ENCODE measurements at places on chromosomes 1 and 21.

- no peak for DNase-seq
Observed at GRCh38 chr1:180922631-180923015, 9.9 kb downstream of the KIAA1614 start.

DNA sequence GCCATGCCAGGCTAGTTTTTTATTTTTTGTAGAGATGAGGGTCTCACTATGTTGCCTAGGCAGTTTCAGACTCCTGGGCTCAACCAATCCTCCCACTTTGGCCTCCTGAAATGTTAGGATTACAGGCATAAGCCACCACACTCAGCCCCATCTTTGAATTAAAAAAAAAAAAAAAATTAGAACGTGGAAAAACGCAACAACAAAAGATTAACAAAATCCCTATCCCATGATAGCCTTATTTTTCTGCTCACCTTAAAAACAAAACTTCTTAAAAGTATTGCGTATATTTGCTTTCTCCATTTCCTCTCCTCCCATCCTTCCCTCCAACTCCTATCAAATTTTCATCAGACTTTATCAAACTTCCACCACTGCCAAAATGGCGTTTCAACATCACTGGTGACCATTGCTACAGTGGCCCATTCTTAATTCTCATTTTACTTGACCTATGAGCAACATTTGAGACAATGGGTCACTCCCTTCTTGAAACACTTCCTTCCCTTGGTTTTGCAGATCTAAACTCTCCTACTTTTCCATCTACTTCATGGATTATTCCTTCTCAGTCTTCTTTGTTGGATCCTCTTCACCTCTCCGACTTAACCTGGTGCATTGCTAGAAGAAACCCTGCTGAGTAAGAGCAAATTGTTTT is 579 bp upstream of the ZNF684 start:
- no peak for DNase-seq

DNA sequence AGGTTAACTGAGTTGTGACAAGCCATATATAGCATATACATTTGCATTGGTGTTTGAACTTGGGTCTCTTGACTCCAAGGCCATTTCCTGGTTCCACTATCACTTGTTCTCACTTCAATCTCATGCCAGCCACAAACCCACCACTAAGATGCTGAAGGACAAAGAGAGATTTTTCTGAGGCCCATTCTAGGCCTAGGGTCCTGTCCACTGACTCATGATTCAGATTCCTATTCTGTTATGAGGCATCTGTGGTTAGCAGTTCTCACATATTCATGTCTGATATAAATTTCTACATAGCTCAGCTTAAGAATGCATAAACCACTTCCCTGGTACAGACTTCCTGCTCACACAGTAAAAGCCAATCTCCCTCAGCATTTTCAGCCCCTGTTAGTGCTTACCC is 326.1 kb upstream of the BEND5 start:
- DNase-seq, result no peak

GRCh38 chr1:44808938-44809917 is 905 bp downstream of the BTBD19 start:
- peak; percentile 76 for DNase-seq

GRCh38 chr21:36859744-36860501 is 106.5 kb downstream of the HLCS start:
- peak; percentile 22 for DNase-seq

- no peak for DNase-seq
Observed at GRCh38 chr1:147717051-147717705, 43.2 kb downstream of the GJA5 start.

- no peak for DNase-seq
Observed at GRCh38 chr1:59900640-59901039, 25.9 kb downstream of the CYP2J2 start.

DNA sequence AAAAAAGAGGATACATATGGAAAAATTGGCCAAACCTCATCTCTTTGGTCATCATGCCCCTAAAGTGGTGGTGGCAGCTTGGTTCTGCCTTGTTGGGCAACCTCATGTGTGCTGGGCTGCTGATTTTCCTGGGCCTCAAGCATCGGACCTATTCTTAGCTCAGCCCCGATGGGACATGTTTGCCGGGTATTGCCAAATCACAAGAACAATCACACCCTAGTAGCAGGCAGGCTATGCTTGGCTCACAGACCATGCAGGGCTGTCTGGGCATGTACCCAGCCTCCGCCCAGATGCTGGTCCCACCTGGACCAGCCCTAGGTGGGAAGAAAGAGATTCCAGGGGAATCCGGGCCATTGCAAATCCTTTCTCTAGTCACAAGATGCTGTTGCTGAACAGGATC is 189.4 kb upstream of the FGGY start:
- no peak for DNase-seq

- DNase-seq, result no peak
Observed at GRCh38 chr1:72375226-72375625, 92.9 kb upstream of the NEGR1 start.

DNA sequence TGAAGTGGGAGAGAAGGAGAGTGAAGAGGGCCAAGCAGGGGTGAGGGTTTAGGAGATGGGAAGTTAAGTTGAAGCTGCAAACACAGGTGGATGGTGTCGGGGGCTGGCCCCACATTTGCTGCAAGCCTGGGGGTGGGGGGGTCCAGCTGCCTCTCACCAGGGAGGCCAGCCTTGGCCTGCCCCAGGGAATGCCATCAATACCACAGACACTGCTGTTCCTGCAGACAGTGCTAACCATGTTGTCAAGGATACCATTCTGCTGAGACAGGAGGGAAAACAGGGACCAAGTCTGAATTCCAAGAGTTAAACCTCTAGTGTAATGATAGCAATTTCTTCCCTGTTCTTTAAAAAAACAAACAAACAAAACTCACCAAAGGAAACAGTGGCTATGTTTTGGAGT is 8.0 kb downstream of the MECR start:
- DNase-seq, result no peak

- DNase-seq, result no peak
Observed at GRCh38 chr1:155127105-155127966, at the start of gene EFNA1. EFNA1 (plus strand) TSS chr1:155127876; CDS start chr1:155127978, 102 bp downstream.

- no peak for DNase-seq
Observed at GRCh38 chr1:43444151-43444828, 9.4 kb downstream of the HYI start.

DNA sequence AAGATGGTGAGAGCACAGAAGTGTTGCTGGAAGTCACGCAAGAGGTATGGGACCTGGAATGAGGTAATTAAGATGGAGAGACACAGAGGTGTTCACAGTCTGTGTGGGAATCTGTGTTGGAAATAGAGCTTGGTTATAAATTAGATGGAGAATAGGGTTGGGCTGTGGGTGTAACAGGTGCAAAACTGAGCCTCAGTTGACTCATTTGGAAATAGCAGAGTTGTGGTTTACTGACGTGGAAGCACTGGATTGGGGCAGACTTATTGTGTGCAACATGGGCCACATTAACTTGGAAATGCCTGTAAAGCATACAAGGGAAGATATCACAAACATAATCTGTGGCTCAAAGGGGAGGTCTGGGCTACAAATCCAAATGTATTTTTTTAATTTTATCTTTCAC is 13.0 kb downstream of the CAMSAP2 start:
- DNase-seq, result no peak

DNA sequence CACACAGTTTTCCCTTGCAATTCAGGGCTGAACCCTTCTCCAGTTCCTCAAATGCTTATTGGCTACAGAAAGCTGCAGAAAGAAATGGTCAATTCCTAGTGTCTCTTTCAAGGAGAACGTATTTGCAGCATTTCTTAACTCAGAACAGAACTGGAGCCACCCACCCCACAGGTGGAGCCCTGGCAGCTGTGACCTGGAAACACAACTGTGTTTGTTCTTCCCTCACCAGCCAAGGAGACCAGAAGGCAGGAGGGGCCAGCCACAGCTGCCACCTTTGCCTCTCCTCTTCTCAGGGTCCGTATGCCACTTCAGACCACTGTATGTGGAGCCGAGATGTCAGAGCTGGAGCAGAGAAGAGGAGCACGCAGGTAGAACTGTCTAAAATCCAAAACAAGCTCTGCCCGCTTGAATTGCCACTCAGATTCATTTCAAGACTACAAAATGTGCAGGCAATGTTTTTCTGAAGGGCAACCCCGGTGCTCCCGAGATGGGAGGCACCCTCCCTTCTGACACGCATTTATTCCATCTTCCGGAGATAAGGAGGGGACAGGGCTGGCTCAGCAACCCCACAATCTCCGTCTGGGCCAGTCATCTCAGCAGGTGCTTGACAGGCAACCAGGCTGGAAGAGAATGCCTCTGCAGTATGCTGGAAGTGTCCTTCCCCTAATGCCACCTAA is 16.7 kb downstream of the CD247 start:
- peak; percentile 48 for DNase-seq

DNA sequence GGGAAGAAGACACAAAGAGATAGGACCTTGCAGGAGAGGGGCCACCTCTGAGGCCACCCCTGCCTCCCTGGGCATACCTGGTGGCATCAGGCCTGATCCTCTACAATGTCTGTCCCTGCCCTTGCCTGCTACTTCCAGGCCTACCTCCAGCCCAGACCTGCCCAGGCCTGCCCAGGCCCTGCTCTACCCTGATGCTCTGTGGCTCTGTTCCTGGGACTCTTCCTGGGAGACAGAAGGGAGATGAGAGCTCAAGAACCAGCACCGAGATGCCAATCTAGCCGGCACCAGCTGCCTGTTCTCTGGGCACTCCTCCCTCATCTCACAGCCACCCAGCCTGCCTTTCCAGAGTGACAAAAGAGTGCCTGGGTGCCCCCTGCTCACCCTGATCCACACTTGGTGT is 2.7 kb downstream of the CELF3 start:
- DNase-seq, result no peak

GRCh38 chr1:100995198-100995988 is 30.2 kb downstream of the DPH5 start:
- DNase-seq, result no peak

DNA sequence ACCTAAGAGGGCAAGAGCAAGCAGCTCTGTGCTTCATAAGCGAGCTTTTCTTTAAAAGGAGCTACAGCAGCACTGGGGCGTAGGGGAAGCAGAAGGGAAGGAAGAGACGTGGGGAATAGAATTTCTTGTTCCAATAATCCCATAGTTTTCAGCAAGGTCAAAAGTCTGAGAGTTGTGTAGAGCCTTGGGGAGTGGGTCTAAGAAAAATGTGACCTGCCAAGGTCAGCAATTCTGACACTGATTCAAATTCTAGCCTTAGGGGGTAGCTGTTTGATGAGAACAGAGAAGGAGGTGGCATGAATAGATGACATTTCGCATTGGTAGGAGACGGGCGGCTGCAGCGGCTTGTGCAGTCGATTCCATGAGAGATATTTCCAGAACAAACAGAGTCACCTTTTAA is 22.4 kb downstream of the PRRX1 start:
- no peak for DNase-seq

DNA sequence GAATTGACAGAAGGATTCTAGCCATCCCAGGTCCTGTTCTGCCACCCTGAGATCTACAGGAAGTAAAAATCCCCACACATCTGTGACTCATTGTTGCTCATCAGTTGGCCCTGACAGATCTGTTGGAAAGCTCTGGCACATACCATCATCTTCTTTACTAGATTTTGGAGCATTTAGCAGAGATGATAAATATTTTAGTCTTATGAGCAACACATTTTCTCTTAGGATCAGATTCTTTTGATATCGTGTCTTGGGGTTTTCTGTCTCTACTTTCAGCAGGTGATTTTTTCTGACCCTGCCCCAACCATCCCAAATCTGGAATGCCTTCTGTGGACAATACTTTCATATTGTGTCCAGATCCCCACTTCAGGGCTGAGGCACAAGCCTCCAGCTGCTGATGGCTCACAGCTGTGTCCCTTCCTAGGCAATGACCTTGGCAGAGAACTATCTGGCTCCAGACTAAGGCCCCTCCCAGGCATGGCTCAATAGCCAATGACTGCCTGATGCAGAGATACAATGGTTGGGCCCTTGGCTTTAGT is 102.8 kb downstream of the GDAP2 start:
- DNase-seq, result no peak

DNA sequence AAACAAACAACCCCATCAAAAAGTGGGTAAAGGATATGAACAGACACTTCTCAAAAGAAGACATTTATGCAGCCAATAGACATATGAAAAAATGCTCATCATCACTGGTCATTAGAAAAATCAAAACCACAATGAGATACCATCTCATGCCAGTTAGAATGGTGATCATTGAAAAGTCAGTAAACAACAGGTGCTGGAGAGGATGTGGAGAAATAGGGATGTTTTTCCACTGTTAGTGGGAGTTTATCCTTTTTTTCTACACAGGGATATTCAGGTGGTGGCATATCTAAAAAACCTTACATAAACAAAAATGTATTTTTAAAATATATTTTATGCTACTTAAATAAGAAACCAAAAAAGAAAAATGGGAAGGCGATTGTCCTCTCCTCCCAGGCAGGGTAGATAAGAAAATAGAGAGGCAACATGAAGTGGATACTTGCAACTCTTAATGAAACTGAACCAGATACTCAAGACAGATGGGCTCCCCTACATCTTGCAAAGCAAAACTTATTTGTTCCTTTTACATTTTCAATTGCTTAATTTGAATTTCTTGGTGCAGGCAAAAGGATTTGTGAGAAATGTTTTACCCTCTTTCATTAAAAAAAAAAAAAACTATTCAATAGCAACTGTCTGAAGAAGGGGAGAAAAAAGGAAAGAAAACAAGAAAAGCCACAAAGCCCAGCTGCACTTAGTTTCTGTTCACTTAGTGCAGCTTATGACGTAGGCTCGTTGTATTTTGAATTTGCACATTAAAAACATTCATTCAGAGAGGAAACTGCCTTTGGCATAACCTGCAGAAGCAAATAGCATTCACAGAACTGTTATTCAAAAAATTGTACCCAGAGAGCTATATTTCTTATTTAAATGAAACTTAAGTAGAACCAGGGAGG is 36.9 kb upstream of the RGS1 start:
- no peak for DNase-seq

GRCh38 chr1:38551318-38552307 is 308.0 kb downstream of the RRAGC start:
- DNase-seq, result no peak

DNA sequence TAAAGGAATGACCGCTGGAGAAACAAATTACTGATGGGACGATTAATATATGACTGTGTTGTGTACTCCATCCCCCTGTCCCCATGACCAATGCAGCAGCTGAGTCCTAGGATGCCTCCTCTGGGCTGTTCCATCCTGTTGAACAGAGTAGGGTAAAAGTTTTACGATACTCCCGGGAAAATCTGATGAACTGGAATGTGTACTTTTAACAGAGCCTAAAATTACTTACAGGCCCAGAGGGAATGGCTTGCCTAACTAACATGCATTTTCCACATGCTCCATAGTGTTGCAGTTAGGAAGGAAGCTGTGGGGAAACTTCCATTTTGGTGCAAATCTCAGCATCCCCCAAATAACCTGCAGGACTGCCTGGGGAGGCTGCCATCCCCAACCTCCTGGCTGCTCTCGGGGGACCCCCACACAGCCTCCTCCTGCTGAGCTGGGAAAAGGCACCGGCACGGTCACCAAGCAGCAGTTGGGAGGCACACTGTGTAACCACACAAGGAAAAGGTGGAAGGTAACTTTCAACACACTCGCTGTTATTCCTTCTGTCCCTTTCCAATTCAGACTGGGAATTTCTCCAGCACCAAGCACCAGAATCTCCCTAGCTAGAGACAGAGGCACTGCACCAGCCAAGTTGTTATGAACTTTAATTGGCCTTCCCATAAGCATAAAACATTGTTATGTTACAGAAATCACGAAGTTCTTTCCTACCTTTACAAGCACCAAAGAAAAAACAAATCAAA is 97.2 kb downstream of the BCAR3 start:
- DNase-seq, result no peak

GRCh38 chr1:228364068-228364705 is 42.4 kb downstream of the TRIM11 start:
- no peak for DNase-seq
